ENCODE measurements at places on chromosomes 3 and 15. TPM values are rescaled to one million over a fixed set of nuclear protein-coding genes. Genes with fewer than 3 reads are reported as not detected.

The HYAL1 gene
- 2.3 TPM for total RNA-seq

The IL5RA gene
- total RNA-seq, result 0.23 TPM

The CHST13 gene
- total RNA-seq, result 17.0 TPM

The CFAP92 gene
- 5.9 TPM for total RNA-seq

The GPR149 gene
- total RNA-seq, result not detected

Measured in Caco-2 (cell line).